ENCODE measurements at places on chromosomes 7 and 10.
A peak's percentile ranks its signal among the peaks of the same experiment; 100 is the strongest.

DNA sequence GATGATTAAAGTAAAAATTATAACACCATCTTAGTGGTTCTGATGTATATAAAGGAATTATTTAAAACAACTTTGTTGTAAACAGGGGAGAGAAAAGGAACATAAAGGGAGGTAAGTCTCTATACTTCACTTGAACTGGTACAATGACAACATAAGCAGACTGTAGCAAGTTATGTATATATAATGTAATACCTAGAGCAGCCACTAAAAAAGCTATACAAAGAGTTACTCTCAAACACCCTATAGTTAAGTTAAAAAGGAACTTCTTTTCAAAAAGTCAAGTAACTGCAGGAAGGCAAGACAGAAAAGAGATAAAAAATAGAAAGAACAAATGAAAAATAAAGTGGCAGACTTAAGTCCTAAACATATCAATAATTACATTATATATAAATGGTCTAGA, 82.3 kb downstream of the ZNF503 start:
- no peak for DNase-seq

DNA sequence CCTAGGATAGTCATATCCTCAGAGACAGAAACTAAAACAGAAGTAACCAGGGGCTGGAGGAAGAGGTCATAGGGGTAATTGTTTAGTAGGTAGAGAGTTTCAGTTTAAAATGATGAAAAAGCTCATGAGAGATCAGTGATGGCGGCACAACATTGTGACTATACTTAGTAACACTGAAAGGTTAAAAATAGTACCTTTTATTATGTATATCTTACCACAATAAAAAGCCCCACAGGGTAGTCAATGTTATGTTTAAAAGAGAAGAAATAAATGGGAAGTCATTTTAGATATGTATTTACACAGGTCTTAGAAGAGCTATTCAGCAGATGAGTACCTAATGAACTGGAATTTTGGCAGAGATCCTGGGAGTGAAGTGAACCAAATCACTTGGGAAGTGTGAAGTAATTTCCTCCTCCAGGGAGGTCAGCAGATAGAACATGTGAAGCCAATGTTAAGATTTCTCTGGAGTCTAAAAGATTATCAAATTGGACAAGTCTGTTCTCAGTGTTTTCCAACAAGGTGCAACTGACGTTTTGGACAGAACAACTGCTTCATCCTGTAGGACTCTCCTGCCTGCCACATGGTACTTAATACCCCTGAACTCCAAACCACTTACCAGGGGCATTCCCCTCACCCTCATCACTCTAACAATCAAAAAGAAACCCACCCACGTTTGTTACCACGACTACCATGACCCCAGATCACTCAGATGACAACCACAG, 6.4 kb downstream of the CDCA7L start:
- DNase-seq: no peak

DNA sequence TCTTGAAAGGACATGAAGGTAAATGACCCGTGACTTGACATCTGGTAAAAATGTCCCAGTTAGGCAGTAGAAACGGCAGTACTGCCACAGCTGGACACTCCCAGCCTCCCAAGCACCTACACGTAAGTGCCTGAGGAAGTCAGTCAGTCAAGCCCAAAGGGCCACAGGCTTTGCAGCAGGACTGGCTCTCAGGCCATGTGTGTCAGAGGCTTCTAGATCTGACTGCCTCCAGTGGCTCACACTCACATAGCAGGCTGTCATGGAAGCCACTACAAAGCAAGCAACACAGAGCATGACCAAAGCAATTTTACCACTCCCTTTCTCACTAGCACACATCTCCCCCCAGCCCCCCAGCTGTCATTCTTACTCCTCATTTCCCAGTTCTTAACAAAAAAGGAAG, 17.8 kb upstream of the CCNJ start:
- DNase-seq: no peak

- DNase-seq: no peak
Observed at GRCh38 chr7:108598914-108599580, 29.4 kb downstream of the DNAJB9 start.

GRCh38 chr7:150363370-150363769, 5.3 kb upstream of the REPIN1 start:
- DNase-seq: no peak

GRCh38 chr10:75430000-75430763, 1.2 kb upstream of the LRMDA start:
- DNase-seq: peak; percentile 62

DNA sequence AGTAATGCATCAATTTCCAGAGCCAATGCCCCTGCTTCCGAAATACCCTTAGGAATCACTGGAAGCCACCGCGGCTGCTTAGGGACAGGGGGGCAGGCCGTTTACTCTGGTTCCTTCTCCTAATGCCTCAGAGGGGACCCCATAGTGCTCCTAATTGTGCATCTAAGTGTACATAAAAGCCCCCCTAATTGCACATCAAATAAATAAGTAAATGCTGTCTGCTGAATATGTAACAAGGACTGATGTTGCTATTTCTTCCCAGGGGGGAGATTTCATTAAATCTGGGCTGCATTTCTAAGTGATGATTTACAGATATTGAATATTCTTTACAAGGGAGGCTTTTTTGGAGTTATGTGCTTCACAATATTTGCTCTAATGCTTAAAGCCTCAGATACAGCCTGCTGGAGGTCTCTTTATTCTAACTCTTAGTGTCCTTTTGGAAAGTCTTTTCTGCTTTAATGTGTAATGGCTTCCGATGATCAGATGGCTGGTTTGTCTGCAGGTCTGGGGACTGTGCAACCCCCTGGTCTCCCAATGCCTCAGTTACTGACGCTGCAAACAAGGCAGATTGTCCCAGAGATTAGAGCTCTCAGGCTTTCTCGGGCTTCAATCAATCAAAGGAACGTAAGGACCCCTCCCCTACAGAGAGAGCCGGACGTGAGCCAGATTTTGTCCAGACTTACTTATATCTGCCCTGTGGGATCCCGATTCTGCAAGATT, 143.0 kb downstream of the PRPF18 start:
- DNase-seq: no peak

DNA sequence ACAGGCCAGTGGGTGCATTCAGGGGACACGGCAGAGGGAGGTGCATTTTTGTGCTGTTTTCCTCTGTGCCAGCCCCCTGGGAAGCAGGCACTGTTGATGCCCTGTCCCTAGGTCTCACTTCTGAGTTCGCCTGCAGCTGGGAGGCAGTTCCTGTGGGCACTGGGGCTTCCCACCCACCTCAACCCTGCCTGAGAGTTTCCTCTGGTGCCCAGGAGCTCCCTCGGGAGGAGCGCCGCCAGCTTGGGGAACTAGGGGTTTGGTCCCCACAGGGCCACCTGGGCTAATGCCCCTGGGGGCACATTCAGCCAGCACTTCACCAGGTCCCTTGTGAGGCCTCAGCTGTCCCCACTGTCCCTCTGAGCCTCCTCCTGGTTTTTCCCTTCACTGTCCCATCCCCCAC, 178.2 kb upstream of the RHEB start:
- no peak for DNase-seq

GRCh38 chr7:71236230-71237105, 104.5 kb downstream of the GALNT17 start:
- DNase-seq: no peak

GRCh38 chr10:44581996-44582395, 197.1 kb upstream of the CXCL12 start:
- DNase-seq: no peak

GRCh38 chr7:27116031-27116961, 13.8 kb upstream of the HOXA2 start:
- DNase-seq: no peak

- DNase-seq: no peak
Observed at GRCh38 chr10:97752956-97753355, 16.0 kb downstream of the ZFYVE27 start.

- DNase-seq: no peak
Observed at GRCh38 chr7:129522088-129522970, 20.0 kb downstream of the SMKR1 start.

- no peak for DNase-seq
Observed at GRCh38 chr7:80711531-80711930, 73.1 kb downstream of the CD36 start.

- no peak for DNase-seq
Observed at GRCh38 chr7:67518580-67518979, 521.9 kb downstream of the TYW1 start.

- no peak for DNase-seq
Observed at GRCh38 chr7:46633630-46634240, 712.7 kb upstream of the IGFBP3 start.

DNA sequence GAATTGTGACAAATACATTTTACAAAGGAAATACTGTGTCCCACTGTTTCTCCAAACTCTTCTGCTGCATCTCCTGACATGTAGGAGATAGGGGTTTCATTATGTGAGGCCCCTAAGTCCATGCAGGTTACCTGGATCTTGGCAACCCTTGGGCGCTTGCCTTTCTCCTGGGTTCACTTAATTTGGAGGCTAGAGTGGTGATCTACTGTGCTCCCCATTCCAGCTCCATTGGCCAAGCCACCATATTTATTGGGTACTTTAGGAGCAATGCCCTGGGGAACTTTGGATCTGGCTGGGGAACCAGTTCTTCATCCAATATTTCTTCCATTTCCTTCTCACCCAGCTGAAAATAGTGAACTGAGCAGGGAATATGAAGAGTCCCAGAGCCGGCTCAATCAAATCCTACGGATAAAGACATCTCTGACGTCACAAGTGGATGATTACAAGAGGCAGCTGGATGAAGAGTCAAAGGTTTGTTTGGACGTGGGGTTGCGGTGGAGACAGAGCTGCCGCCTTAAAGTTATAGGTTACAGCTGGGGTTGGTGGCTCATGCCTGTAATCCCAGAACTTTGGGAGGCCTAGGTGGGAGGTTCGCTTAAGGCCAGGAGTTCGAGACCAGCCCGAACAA, 18.5 kb downstream of the MYH16 start:
- DNase-seq: no peak

- DNase-seq: no peak
Observed at GRCh38 chr10:89959433-89960110, 258.2 kb downstream of the KIF20B start.

GRCh38 chr10:13348216-13349017, at the start of gene SEPHS1:
SEPHS1 (minus strand) TSS chr10:13348293; CDS start chr10:13344950, 3,343 bp downstream.
- DNase-seq: peak; percentile 91

DNA sequence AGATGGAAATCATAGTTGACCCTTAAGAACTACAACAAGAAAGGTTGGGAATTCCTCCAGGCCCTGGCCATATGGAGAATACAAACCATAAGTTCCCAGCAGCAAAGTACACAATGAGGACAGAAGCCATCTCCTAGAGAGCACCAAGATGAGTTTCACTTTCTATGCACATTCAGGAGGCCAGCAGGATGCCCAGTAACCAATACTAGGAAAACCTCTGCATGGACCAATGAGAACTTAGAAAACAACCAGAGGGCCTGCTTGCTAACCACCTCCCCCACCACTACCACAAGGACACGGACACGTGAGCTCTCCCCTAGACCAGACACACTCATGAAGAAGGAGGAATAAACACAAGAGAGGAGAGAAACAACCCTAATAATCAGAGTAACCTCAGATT, 56.3 kb downstream of the IFIT5 start:
- DNase-seq: no peak

DNA sequence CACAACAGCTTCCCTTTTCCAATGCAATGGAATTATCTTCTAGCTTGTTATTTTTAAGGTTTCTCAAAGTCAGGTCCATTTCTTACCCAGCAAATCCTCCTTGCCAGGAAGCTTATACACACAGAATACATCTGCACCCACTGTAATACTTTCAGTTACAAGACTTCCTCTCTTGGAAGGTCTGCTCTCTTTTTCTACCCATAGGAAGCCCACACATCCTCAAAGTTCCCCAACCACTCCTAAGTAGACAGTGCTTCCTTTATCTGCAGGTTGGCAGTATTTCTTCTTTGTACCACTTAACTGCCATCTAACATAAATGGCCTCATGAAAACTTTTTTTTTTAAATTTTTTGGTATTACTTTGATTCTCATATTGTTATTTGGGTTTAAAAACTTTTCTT, 155.6 kb downstream of the TAX1BP1 start:
- DNase-seq: no peak

DNA sequence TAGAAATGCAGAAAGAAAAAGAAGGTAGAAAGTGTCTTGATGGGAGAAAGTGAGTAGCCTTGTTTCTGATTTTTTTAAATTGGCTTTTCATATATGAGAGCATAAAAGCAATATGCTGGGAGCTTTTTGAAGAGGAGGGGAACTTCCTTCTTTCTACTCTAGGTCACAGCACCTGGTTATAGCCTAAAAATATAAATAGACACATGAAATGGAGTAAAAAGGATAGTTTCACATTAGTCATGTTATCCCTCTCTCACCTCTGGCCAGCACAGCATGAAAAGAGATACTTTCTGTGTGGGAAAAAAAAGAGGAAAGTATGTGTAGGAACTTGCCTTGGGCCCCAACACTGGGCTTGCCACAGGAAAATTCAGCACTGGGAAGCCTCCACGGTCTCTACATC, 292.2 kb upstream of the ZWINT start:
- DNase-seq: no peak

- DNase-seq: no peak
Observed at GRCh38 chr10:3429676-3430075, 257.1 kb upstream of the PITRM1 start.

GRCh38 chr7:47392241-47392759, 189.6 kb downstream of the TNS3 start:
- DNase-seq: no peak

DNA sequence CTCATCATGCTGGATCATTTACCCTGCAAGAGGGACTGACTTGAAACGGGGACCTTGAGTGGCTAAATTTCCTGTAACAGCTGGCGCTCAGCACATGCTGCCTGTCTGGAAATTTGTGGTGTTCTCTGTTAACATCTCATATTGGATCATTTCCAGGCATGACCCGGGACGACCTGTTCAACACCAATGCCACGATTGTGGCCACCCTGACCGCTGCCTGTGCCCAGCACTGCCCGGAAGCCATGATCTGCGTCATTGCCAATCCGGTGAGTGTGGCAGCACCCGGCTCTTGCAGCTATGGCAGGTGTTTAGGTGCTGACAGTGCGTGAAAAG, 9.9 kb downstream of the MDH2 start:
- peak; percentile 85 for DNase-seq

- no peak for DNase-seq
Observed at GRCh38 chr10:122849900-122850605, 4.4 kb upstream of the CUZD1 start.

GRCh38 chr7:92150450-92151017, 16.3 kb upstream of the CYP51A1 start:
- DNase-seq: no peak

DNA sequence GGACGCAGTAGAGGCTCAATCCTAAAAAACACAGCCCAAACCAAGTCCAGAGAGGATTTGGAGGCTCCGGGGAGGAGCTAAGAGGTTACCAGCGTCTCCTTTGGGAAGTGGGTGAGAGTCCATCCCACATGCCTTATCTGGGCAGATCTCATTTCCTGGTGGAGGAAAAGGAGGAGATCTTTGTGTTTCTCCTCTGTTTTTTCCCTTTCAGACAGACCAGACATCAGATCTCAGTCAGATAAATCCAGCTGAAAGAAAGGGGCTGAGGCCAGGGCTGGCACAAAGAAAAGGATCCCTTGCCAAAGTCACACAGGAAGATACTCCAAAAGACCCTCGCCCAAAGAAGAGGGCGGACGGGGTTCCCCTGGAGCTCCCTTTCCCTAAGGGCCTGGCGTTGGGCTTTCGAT, 58.3 kb upstream of the COMTD1 start:
- no peak for DNase-seq

- no peak for DNase-seq
Observed at GRCh38 chr10:21724020-21724589, 190.1 kb downstream of the MLLT10 start.

Data from right lobe of liver (tissue), 6 donors.